ENCODE measurements at places on chromosomes 3 and 15. TPM values are rescaled to one million over a fixed set of nuclear protein-coding genes. Genes with fewer than 3 reads are reported as not detected.
A peak's percentile ranks its signal among the peaks of the same experiment; 100 is the strongest.

DNA sequence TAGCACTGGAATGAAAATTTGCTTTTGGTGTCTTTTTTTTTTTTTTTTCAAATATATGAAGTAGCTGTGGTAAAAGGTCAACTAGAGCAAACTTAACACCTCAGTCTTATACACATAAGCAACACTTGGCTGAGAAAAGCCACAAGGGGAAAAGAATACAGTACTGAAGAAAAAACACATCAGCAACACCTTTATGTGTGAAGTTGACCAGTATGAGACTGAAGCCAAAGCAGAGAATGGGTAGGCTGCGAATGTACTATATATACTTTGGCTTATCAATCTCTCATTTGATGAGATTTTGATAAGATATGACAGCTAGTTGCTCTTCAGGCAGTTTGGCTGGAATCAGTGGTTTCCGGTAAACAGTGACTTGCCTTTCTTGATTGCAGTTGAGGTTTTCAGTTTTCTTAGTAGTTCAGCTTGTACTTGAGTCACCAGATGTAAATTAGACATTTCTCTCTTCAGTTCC, 22.0 kb upstream of the ZCWPW2 start:
- no peaks in the 10 kb centered on the region for H3K27me3 ChIP-seq
- peak; percentile 84 for DNase-seq
- peak overlapping the region; percentile 41 for H3K27ac ChIP-seq
- H3K4me1 ChIP-seq = peaks cover 25% of the 10 kb centered on the region
- H3K4me3 ChIP-seq = peak overlapping the region; percentile 14

Gene ECE2
- not detected for total RNA-seq

Gene MCTP2
- total RNA-seq = 49.8 TPM

DNA sequence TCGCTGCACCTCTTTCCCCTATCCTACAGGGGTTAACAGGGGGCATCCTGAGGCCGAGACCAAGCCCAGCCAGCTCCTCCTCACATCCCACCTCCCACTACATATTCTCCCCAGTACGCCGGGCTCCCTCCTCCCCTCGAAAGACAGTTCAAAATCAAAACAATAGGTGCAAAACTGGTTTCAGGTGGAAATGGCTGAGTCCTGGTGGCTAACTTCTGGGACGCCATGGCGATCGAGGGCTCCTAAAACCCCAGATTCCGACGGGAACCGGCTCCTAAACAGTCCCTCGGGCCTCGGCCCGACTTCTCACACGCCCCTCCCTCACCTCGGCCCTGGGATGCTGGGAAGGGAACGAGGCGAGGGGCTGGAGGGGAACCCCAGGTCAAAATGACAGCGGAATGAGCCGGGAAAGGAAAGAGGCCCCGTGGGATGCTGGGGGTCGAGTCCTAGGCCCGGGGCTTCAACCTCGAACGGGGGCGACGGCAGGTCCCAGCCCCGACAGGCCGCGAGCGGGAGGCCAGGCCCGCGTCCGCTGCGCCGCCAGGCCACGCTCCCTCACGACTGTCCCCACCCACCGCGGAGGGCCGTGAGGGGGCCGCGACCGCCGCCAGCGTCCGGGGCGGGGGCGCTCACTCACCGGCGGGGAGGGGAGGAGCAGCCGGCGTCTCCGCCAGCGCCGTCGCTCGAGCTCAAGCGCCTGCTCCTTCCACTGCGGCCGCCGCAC, 492 bp downstream of the TMCC1 start:
- peak overlapping the region; percentile 86 for H3K27ac ChIP-seq
- no peaks in the 10 kb centered on the region for H3K27me3 ChIP-seq
- peaks cover 4% of the 10 kb centered on the region for H3K36me3 ChIP-seq

Gene IGSF10
- total RNA-seq = not detected

- H3K36me3 ChIP-seq = peaks cover 62% of the 10 kb centered on the region
- no peak for DNase-seq
- no peak overlapping the region for H3K27ac ChIP-seq
- no peaks in the 10 kb centered on the region for H3K27me3 ChIP-seq
- no peak overlapping the region for H3K4me3 ChIP-seq
These were observed 47.3 kb downstream of the VGLL4 start for GRCh38 chr3:11596387-11596786.

Data from activated CD4-positive, alpha-beta T cell treated with anti-CD3 and anti-CD28 coated beads, Interleukin-2, amount 10 ng/mL, durations not matched to agents 24 days and 14 days (primary cell).